ENCODE measurements at places on chromosomes 7 and 10.

DNA sequence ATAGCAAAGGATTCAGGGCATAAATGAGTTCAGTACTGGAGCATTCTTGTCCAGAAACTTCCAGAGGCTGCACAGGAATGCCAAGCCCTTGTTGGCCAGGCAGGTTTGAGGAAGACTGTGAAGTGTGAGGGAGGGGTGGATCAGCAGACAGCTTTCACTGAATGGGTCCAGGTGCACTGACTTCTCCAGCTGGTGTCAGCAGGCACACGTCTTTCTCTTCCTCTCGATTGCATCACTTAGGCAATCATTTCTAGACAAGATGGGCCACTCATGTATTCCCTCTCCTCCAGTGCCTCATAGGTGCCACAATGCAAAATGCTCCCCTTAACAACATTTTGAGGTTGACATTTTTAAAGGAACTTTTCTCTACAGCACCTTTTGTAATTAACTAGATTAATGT is 15.6 kb upstream of the PLEKHS1 start:
- DNase-seq: no peak

DNA sequence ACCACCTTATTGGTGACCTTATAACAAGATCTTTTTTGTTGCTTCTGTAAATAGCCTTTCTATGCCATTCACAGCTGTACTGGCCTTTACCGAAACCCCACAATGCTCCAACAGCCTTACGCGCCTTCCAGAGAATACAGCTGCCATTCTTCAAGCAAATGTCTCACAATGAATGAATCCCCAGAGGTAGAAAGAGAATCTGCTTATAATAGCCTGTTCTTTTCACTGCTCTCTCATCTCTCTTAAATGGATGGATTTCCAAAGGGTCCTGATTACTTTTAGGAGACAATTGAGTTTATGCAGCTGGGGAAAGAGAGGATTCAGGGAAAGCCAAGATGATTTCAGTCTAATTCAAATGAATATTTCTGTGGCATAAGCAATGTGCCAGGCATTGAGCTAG is 183.1 kb upstream of the PDE1C start:
- no peak for DNase-seq

- DNase-seq: no peak
Observed at GRCh38 chr10:78377356-78377755, 343.7 kb downstream of the RPS24 start.

DNA sequence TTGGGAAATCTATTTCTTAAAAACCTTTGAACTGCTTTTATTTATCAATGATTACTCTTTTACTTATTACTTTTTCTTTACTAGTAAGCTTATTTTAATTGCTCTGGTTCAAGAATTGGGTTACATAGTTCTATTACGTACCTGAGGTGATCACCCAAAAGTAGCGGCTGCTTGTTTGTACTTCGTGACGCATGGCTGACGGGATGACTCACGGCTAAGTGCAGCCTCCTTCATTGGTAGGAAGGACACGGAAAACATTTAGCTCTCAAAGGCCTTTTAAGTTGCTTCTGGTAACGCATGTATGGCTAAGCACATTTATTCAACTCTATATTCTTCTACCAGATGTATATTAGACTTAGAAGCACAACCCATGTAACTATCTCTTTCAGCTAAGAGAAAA is 285.8 kb upstream of the SP4 start:
- DNase-seq: no peak

- no peak for DNase-seq
Observed at GRCh38 chr10:101451261-101451660, 97.3 kb downstream of the BTRC start.

DNA sequence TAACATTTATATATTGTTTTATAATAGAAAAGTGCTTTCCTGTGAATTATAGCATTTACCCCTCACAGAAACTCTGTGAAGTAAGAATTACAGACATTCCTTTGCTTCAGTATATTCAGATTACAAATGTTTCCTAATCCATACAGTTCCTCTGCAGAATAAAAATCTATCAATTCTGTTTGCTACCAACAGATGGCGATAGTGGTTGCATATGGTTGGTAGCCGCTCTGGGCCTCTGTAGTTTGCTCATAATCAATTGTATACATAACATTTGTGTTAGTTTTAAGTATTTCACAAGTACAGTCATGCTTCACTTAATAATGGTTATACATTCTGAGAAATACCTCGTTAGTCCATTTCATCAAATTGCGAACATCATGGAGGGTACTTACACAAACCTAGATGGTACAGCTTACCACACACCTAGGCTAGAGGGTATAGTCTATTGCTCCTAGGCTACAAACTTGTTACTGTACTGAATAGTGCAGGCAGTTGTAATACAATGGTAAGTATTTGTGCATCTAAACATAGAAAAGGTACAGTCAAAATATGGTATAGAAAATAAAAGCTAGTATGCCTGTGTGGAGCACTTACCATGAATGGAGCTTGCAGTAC is 94.4 kb upstream of the STEAP4 start:
- DNase-seq: no peak

GRCh38 chr7:108287857-108288256 is 157.7 kb upstream of the LAMB4 start:
- DNase-seq: no peak

DNA sequence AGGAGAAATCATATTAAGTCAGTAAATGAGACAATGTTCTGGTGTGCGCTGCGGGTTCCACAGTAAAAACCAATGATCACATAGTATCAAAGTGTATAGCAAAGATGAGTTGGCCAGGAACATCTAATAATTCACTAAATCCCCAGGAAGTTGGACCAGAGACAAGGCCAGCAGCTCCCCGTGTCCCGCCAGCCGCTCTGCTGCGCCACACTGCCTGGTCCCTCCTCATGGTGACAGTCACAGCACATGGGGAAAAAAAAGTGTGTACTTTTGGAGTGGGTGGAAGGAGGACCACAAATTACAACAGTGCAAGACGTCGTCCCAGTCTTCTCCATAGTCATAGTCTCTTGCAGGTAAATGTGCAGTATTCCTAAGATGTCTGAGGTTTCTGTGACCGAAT is 239.0 kb upstream of the RNF32 start:
- DNase-seq: no peak

DNA sequence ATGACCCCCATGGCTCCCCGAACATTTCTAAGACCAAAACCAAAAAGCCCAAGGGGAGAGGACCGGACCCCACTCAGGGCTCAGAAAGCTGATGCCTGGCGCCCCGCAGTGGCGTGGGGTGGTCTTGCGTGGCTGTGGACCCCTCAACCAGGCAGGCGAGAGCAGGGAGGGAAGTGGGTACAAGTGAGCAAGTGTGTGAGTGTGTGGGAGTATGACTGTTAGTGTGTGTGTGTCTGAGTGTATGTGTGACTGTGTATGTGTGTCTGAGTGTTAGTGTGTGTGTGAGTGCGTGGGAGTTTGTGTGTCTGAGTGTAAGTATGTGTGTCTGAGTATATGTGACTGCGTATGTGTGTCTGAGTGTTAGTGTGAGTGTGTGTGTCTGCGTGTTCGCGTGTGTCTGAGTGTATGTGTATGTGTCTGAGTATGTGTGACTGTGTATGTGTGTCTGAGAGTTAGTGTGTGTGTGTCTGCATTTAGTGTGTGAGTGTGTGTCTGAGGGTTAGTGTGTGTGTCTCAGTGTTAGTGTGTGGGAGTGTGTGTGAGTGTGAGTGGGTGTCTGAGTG is 34.0 kb upstream of the INSIG1 start:
- no peak for DNase-seq

DNA sequence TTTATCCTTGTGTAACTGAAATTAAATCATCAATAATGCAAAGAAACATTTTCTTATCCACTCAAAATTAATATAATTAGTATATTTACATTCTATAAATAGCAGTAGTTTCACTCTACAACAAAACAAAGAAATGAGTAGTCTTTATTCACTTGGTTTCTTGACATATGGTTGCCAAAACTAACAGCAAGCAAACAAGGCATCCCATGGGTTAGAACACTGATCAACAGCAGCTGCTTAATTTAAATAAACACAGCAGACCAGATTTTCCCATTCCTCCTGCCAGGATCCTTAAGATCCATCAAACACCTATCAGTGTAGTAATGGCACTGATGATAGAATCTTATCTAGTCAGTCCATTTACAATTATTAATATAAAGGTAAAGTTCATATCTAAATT is 22.1 kb downstream of the NCAPG2 start:
- DNase-seq: no peak

DNA sequence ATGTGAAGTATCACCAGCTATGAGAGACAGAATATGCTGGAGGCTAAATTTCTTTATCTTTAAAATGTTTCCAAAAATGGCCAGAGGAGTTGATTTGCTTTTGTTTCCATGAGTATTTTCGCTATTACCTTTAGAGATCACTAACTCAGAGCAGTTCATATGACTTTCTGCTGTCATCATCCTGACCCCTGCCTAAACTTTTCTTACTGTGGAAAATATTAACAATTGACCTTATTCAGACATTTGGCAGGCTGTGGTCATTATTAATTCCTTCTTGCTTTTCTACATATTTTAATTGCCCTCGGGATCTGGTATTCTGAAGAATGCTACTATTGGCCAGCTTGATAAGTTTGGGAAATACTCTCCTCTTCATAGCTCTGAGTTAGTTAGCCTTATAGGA is 156.5 kb downstream of the EXOC4 start:
- no peak for DNase-seq

GRCh38 chr10:110167149-110167548 is 40.3 kb upstream of the MXI1 start:
- DNase-seq: no peak

DNA sequence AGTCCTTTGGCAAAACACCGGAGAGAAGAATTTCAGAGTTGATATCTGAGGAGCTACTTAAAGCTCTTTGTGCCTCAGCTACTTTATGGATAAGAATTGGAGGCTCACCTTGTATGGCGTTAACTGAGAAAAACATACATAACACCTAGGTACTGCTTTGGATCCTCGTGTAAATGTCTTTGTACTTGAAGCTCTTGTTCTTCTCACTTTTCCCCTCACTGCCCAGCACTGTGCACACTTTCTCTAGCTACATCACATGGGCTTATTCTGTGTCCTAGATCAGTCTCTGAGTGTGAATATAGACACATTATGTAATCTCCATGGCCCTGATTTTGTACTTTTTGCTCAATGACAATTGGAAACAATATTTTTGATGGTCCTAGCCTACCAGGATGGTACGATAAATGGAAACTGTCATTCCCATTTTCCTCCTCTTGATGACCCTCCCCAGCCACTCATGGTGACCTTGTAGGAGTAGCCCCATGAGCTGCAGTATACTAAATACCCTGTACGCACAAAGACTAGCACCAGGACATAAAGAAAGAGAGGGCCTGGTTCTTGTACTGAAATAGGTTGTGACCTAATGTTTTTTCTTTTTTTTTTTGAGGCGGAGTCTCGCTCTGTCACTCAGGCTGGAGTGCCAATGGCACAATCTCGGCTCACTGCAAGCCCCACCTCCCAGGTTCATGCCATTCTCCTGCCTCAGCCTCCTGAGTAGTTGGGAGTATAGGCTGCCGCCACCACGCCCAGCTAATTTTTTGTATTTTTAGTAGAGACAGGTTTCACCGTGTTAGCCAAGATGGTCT is 22.1 kb downstream of the STAMBPL1 start:
- no peak for DNase-seq

GRCh38 chr7:40072268-40072667 is 62.2 kb downstream of the MPLKIP start:
- DNase-seq: no peak

GRCh38 chr7:95199779-95200558 is 124.4 kb downstream of the PON1 start:
- DNase-seq: no peak

DNA sequence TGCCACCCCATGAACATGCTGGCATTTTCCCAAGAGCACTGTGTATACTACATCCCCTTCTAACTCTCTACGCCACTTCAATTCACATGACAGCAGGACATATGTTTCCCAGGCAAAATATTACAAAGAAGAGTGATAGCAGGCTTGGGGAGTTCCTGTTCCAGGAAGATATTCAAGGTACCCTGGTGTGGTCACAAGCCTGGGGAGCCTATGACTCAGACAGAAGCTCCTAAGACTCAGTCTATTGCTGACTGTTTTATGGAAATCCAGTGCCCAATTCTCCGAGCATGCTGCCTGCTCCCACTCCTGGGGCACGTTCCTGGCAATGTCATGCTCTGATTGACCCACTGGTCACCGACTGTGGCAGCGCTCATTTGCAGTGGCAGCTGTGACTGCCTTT is 23.5 kb upstream of the ABLIM1 start:
- no peak for DNase-seq

GRCh38 chr10:86733260-86733671 is 23.2 kb upstream of the BMPR1A start:
- DNase-seq: no peak

- peak; percentile 87 for DNase-seq
Observed at GRCh38 chr10:110357252-110357780, 52.6 kb upstream of the SMNDC1 start.

DNA sequence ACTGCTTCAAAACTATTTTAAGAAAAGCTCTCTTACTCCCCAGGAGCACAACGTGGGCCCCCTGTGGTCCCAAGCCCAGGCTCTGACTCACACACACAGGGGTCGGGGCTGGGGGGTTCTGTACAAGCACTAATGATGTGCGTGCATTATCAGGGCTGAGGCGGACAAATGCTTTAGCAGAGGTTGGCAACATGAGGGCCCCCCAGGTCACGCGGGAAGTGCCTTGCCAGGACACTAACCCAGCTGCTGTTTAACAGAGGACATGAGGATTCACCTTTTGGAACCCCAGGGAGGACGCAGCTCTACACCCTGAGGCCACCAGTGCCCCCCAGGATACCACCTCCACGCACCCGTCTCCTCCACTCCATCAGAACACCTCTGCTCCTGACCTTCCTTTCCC is 342.8 kb downstream of the DNAJB6 start:
- no peak for DNase-seq

DNA sequence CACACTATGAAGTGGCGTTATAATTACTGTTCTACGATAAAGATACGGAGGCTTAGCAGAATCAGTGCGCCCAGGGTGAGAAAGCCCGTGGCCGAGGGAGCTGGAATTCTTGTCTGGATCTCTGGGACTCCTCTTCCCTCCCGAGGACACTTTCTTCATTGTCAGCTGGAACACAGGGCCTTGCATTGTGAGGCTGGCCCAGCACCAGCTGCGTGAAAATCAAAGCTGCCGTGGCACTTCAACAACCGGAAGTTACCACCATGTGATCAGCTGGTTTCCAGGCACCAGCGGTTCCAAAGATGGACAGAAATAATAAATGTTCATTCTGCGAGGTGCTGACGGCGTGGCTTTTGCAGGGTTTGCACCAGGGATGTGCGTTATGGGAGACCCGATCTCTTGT is 234.0 kb upstream of the PITRM1 start:
- no peak for DNase-seq

DNA sequence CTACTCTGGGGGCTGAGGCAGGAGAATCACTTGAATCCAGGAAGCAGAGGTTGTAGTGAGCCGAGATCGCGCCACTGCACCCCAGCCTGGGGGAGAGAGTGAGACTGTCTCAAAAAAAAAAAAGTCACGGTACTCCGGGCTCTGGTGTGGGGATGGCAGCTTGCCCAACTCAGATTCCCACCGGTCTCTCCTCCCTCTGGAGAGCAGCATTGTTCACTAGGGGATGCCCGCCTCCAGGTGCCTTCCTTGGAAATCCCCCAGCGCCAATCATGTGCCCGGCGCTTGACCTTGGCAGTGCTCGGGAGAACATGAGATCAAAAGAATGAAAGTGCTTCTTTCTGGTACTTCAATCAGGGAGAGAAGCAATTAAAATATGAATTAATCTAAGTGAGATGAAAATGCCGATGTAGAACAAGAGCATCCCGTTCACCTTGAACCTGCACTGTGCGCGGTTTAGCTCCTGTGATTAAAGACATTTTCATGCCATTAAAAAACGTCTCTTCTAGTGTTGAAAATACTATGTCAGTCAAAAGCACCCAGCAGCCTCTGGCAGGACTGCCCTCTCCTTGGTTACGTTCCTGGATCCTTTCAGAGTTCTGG is 1127.3 kb upstream of the AUTS2 start:
- no peak for DNase-seq
